Activated CD4-positive, alpha-beta memory T cell treated with anti-CD3 and anti-CD28 coated beads for 36 hours (primary cell): ENCODE measurements at places on chromosomes 12 and 14. TPM values are rescaled to one million over a fixed set of nuclear protein-coding genes. Genes with fewer than 3 reads are reported as not detected.

DNA sequence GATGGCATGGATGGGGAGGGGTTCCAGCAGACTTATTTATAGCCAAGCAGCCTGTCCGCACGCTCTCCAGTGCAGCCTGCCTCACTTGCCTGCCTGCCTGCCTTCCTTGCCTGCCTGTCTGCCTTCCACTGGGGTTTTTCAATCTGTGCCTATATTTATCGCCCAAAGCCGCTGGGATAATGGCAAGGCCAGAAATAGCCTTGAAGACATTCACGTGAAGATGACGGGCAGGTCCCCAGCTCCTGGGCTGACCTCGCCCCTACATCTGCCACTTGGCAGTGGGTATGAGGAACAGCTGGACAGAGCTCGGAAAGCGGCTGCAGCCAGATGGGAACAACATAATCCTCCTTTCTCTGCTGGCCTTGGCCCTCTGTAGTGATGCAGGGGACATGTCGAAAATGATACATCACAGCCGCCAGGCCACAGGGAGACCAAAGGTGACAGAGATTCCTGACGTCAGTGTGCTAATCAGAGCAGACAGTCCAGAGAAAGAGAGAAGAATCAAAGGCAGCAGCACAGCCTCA is 53.3 kb downstream of the PITPNM2 start:
- no peak overlapping the region for H3K27ac ChIP-seq
- no peak for DNase-seq
- H3K36me3 ChIP-seq, result no peaks in the 10 kb centered on the region
- no peaks in the 10 kb centered on the region for H3K27me3 ChIP-seq
- peaks cover 4% of the 10 kb centered on the region for H3K4me1 ChIP-seq
- no peak overlapping the region for H3K4me3 ChIP-seq

DNA sequence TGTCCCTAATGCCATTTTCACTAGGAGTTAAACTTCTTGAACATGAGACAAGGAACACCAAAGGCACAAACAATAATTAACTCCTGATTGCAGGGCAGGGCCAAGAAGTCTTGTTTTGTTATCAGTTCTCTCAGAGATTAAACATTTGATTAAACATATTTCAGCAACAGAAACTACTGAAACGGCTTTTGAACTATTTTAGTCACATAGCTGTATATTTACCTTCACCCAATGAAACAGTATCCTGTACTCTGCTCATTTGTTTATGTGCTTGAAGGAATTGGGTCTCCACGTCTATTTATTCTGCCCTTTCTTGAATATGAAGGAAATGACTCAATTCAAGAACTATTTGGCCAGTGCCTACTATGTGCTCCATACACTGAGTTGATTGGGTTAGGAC is 51.3 kb upstream of the PTCSC3 start:
- no peaks in the 10 kb centered on the region for H3K4me1 ChIP-seq
- no peaks in the 10 kb centered on the region for H3K36me3 ChIP-seq
- no peak overlapping the region for H3K27ac ChIP-seq
- no peak overlapping the region for H3K4me3 ChIP-seq

DNA sequence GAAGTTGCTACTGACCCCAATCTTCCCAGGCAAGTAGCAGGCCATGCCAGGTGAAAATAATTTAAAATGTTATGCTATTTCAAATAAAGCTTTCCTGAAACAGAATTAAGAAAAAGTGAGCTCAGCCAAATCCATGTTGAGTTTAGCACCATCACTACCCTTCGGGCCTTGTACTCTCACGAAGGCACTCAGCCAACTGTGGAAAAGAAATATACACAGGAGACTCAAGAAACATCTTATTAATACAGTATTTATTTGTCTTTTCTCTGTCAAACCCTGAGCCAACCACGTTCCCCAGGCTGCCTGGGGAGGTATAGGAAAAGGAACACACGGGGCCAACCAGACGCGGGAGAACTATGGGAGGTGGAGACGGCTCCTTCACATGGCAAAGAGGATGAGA is 10.9 kb downstream of the ATP5MC2 start:
- peaks cover 38% of the 10 kb centered on the region for H3K36me3 ChIP-seq
- H3K4me1 ChIP-seq, result no peaks in the 10 kb centered on the region
- no peak for DNase-seq
- H3K27me3 ChIP-seq, result no peaks in the 10 kb centered on the region

DNA sequence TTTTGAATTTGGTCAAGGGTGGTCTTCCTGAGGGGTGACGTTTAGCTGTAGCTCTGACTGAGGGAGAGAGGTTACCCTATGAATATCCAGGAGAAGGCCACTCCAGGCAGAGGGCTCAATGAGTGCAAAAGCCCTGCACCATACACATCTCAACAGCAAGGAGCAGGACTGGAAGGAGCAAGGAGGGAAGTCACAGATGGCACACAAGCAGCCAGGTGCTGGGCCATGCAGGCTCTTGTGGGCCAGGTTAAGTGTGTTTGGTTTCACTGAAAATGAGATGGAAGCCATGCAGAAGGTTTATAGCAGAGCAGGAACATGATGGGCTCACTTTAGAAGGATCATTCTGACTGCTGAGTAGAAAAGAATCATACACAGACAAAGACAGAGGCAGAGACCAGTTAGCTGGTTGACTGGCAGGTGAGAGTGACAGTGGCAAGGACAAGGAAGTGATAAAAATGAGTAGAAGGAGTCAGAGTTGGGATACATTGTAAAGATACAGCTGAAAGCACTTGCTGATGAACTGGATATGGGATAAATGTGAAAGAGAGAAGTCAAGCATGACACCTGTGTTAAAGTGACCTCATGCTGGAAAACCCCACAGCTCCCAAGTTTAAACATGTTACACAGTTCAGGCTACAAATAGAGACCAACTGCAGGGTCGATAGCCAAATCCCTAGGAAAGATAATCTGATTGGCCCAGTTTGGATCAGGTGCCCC is 81.2 kb downstream of the PRKD1 start:
- DNase-seq, result no peak
- no peaks in the 10 kb centered on the region for H3K36me3 ChIP-seq
- H3K27ac ChIP-seq, result no peak overlapping the region
- no peaks in the 10 kb centered on the region for H3K4me1 ChIP-seq
- H3K4me3 ChIP-seq, result no peak overlapping the region

GRCh38 chr12:207804-208203 is 6.2 kb downstream of the SLC6A12 start:
- H3K4me1 ChIP-seq, result peaks cover 2% of the 10 kb centered on the region
- H3K27ac ChIP-seq, result no peak overlapping the region
- H3K36me3 ChIP-seq, result no peaks in the 10 kb centered on the region
- H3K27me3 ChIP-seq, result peaks cover 53% of the 10 kb centered on the region

DNA sequence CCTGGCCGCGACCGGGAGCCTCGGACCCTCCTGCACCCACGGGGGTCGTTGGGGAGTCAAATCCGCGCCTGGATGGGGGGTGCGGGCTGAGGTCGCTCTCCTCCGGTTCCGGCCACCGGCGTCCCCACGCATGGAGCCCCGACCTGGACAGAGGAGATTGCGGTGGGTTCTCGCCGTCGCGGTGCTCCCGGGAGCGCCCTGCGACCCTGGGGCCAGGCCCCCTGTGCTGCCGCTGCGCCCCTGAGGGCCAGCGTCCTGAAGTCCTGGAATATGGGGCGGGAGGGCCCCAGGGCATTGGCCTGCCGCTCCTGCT is 345 bp downstream of the ASPG start:
- H3K36me3 ChIP-seq, result no peaks in the 10 kb centered on the region
- H3K4me1 ChIP-seq, result peaks cover 2% of the 10 kb centered on the region
- DNase-seq, result no peak
- H3K27ac ChIP-seq, result no peak overlapping the region
- no peak overlapping the region for H3K4me3 ChIP-seq

GRCh38 chr12:48903982-48904411 is 21.3 kb downstream of the FKBP11 start:
- H3K27ac ChIP-seq, result no peak overlapping the region
- peak overlapping the region; percentile 70 for H3K4me3 ChIP-seq
- H3K36me3 ChIP-seq, result no peaks in the 10 kb centered on the region
- H3K27me3 ChIP-seq, result no peaks in the 10 kb centered on the region
- peak; percentile 89 for DNase-seq

DNA sequence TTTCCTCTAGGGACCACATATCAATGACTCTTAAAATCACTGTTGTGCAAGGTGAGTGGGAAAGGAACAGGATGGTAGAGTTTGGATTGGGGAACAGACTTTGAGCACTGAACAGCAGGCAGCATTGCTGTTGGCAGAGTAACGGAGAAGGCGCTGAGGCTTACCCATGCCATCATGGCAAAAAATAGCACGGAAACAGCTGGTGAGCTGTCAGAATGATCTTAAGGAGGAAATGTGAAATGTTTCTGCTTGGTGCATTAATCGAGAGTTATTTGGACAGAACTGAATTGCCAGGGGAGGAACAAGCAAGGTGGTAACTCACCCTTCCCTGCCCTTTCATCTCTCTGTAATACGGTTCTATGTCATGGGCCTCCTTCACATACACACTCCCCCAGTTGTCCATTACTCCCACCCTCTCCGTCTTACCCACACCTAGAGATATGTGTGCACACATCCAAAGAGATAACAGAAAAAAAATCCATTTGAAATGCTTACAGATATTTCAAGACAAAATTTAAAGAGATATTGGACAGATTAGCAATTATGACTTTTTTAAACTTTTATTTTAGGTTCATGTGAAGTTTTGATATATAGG is 572.5 kb downstream of the DIO2 start:
- no peaks in the 10 kb centered on the region for H3K4me1 ChIP-seq
- H3K27me3 ChIP-seq, result no peaks in the 10 kb centered on the region
- H3K4me3 ChIP-seq, result no peak overlapping the region
- no peaks in the 10 kb centered on the region for H3K36me3 ChIP-seq
- no peak for DNase-seq

DNA sequence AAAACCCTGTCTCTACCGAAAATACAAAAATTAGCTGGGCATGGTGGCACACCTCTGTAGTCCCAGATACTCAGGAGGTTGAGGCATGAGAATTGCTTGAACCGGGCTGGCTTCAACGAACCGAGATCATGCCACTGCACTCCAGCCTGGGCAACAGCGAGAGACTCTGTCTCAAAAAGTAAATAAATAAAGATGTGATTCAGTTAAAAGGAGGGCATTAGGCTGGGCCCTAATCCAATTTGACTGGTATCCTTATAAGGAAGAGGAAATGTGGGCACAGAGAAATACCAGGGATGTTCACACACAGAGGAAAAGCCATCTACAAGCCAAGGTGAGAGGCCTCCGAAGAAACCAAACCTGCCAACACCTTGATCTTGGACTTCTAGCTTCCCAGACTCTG is 10.1 kb upstream of the DCAF4 start:
- H3K4me1 ChIP-seq, result no peaks in the 10 kb centered on the region
- H3K27ac ChIP-seq, result no peak overlapping the region
- H3K4me3 ChIP-seq, result no peak overlapping the region

- no peaks in the 10 kb centered on the region for H3K27me3 ChIP-seq
- H3K4me1 ChIP-seq, result no peaks in the 10 kb centered on the region
- DNase-seq, result no peak
- no peaks in the 10 kb centered on the region for H3K36me3 ChIP-seq
- H3K4me3 ChIP-seq, result no peak overlapping the region
Observed at GRCh38 chr14:80325688-80326087, 114.4 kb upstream of the DIO2 start.

CLEC6A gene
- total RNA-seq, result not detected

KSR2 gene
- 0.45 TPM for total RNA-seq

LRFN5 gene
- not detected for total RNA-seq

SDR9C7 gene
- not detected for total RNA-seq
